ENCODE measurements at places on chromosomes 16 and 17.

DNA sequence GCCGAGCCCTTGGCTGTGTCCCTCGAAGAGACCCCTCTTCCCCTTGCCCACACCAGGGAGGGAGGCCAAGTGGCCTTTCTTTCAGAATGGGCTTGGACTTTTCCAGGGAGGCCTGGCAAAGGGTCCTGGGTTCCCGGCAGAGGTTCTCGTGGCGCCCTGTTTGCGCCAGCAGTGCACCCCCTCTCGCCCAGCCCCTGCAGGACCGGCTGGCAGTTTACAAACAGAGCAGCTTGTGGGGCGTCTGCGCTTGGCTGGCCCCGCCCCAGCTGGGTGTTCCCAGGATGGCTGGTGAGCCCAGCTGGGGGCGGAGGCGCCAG lies 137.8 kb upstream of the CIBAR2 start:
- no peak for DNase-seq

- DNase-seq, result no peak
Measured at GRCh38 chr16:89172528-89173173, 1.1 kb downstream of the CDH15 start.

- DNase-seq, result no peak
Measured at GRCh38 chr17:6422654-6423241, 12.2 kb downstream of the AIPL1 start.

GRCh38 chr17:76333673-76334505 lies 19.8 kb downstream of the PRPSAP1 start:
- DNase-seq, result no peak

DNA sequence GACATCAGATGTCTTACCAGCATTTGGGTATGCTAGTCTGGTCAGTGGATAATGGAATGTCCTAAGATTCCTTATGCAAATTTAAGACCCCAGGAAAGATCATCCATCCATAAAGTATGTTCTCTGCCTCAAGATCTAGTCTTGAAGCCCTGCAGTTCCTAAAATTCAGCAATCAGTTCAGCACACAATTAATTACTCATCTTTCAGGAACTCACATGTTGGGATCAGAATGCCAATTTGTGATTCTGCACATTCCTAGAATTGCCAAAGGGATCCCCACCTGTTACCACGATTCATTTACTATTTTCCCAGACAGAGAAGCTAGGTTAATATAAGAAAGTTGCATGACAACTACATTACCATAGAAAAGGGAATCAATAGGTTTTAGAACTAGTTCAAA lies 3.2 kb downstream of the OR2C1 start:
- DNase-seq, result no peak

- DNase-seq, result no peak
Measured at GRCh38 chr17:61485067-61485775, 33.0 kb downstream of the TBX4 start.

GRCh38 chr17:61511480-61512182 lies 59.4 kb downstream of the TBX4 start:
- DNase-seq, result no peak

DNA sequence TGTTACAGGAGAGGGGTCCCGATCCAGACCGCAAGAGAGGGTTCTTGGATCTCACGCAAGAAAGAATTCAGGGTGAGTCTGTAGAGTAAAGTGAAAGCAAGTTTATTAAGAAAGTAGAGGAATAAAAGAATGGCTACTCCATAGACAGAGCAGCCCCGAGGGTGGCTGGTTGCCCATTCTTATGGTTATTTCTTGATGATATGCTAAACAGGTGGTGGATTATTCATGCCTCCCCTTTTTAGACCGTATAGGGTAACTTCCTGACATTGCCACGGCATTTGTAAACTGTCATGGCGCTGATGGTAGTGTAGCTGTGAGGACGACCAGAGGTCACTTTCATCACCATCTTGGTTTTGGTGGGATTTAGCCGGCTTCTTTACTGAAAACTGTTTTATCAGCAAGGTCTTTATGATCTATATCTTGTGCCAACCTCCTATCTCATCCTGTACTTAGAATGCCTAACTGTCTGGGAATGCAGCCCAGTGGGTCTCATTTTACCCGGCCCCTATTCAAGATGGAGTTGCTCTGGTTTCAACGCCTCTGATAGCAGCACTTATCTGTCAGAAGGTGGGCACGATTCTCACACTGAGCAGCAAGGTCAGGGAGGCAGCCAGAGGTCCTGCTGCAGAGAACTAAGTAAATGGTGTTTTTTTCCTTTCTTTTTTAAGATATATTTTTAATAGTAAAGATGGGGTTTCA lies 26.5 kb upstream of the XYLT2 start:
- no peak for DNase-seq

GRCh38 chr17:19979917-19980770 lies 2.5 kb upstream of the AKAP10 start:
- no peak for DNase-seq

All from SIG-M5 (cell line).